ENCODE measurements at places on chromosomes 2 and 18.

DNA sequence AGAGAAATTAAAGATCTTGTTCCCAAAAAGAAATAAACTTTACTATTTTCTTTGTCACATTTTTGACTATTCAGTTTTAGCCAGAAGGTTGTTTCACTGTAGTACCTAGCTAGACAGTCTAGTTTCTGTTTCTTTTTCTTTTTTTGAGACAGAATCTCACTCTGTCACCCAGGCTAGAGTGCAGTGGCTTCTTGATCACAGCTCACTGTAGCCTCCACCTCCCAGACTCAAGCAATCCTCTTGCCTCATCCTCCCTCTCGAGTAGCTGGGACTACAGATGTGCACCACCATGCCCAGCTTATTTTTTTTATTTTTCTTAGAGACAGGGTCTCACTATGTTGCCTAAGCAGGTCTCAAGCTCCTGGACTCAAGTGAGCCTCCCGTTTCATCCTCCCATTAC, 2.2 kb downstream of the RBM45 start:
- DNase-seq: no peak

- no peak for DNase-seq
These were observed 159.5 kb upstream of the GYPC start for GRCh38 chr2:126496493-126496892.

DNA sequence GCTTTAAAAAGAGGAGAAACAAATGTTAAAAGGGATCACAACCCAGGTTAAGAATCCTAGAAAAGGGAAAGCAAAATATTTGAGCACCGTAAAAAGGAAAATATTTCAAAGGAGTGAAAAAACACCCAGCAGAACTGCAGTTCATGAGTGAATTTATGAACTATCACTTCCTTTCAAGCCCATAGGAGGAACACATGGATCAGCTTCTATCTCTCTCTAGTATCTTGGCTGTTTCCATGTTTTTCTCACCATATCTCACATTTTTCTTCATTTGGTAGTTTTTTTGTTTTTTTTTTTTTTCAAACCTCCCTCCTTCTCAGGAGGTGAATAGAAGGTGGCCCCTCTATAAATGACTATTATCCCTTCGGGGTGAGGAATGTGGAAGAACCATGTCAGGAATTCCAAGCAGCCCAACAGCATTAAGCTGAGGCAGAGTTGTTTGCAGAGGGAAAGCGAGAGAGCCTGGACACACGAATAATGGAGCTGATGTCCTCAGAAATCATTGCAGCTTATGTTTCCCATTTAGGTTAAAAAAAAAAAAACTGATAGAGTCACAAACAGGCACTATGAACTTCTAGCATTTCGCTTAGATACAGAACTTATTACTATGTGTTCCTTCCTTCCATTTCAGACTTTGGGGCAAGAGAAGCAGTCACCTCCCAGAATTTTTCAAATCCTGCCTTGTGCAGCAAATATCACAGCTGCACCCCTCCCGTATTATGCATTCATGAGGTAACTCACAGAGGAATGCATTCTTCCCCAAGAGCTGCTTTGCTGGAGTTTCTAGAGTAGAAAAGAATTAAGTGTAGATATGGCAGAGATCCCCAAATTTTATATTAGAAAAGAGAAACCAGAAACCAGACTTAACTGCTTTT, 315.6 kb downstream of the IRS1 start:
- DNase-seq: no peak

- DNase-seq: no peak
These were observed 41.3 kb upstream of the EGR4 start for GRCh38 chr2:73334620-73335019.

- DNase-seq: no peak
These were observed 910.4 kb upstream of the GYPC start for GRCh38 chr2:125745514-125745913.

GRCh38 chr2:2848621-2849333, 517.7 kb upstream of the MYT1L start:
- no peak for DNase-seq

DNA sequence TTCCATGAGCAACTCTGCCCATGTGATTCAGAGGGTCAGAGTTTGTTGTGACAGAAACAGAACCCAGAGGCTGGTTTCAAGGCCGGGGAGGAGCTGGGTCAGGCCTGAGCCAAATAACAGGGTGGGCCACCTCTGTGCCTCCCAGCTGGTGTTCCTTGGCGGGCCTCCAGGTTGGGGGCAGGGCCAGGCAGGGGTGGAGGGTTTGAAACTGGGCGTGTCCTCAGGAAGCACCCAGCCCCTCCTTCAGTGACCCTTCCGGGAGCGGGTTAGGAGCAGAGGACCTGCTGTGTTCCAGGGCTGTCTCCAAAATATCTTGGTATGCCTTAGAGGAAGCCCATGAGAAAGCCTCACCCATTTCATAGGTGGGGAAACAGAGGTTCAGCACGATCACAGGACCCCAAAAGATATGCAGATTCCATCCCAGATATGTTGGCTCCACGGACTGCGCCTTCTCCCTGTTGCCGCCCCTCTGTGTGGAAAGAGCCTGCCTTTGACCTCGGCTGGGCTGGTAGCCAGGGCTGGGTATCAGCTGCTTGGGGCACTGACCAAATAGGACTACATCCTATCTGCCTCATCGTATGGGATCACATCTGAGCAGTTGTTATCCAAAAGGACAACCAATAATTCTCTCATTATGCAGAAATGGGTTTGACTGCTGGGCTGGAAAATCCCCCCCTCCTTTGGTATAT, 74.8 kb upstream of the GLI2 start:
- no peak for DNase-seq

Data from psoas muscle (tissue), 8 donors.